ENCODE measurements at places on chromosomes 1 and 21.

DNA sequence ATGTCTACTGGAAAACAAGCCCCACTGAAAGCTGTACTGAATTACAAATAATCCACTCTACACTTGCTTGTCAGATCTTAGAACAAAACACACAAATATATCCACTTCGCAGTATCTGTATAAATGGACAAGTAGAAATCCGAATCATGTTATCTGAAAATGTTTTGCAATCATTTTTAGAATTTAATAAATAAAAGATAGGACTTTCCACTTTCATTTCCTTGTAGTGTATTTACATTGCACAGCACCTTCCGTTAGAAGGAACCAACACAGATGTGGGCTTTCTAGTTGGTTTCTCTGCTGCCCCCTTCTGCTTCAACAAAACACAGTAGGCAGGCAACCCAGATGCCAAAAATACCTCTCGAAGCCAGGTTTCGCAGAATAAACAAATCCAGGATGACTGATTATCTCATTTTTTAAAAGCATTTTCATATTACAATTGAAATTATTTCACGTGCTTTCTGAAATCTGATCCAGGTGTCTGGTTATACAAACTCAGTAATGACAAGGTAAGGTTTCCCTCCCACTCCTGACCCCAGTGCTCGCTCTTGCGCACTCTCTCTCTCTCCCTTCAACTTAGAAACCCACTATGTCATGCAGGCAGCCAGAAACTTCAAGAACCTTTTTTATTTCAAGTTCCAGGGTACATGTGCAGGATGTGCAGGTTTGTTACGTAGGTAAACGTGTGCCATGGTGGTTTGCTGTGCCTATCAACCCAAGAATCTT, 389.9 kb downstream of the SMYD3 start:
- peak; percentile 6 for DNase-seq

GRCh38 chr1:61647142-61647541, 77.8 kb downstream of the TM2D1 start:
- no peak for DNase-seq

GRCh38 chr1:161973924-161974845, 49.5 kb downstream of the OLFML2B start:
- no peak for DNase-seq

DNA sequence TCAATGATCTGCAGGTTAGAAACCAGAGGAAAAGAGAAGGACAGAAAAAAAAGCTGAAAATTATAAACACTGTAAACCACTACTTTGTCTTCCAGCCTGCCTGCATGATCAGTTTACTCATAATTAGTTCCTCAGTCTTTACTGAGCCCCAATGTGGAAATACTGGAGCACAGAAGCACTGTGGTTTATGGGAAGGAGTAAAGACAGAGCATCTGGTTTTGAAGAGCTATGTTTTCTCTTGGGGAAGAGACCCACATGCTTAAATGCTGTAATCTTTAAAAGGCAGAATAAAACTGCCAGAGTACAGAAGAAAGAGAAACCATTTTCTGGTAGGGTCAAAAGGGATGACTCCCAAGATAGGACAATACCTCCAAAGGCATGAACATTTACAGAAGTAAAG, 159.0 kb upstream of the ZNHIT6 start:
- DNase-seq: no peak

GRCh38 chr1:27004471-27005165, 8.0 kb downstream of the TENT5B start:
- no peak for DNase-seq

GRCh38 chr1:25074351-25075227, 144.5 kb upstream of the RUNX3 start:
- no peak for DNase-seq

- DNase-seq: peak; percentile 56
Observed at GRCh38 chr1:154755858-154756730, 114.0 kb downstream of the KCNN3 start.

- DNase-seq: no peak
Observed at GRCh38 chr1:236429715-236430274, 35.7 kb downstream of the EDARADD start.

- DNase-seq: no peak
Observed at GRCh38 chr1:94643819-94644218, 102.3 kb upstream of the F3 start.

DNA sequence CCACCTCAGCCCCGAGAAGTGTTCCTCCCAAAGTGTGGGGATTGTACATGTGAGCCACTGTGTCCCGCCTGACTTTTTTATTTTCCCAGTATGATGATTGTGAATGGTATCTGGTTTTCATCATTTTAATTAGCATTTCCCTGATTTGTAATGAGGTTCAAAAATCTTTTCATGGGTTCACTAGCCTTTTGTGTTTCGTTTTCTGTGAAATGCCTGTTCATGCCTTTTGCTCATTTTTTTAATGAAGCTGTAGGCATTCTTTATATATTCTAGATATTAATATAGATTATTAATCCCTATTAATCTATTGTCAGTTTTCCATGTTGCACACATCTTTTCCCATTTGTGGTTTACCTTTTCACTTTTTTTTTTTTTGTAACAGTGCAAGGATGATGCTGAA, 20.5 kb downstream of the DAP3 start:
- no peak for DNase-seq

GRCh38 chr1:76124196-76124595, 49.6 kb downstream of the ST6GALNAC3 start:
- no peak for DNase-seq

GRCh38 chr1:213934649-213935048, 53.1 kb upstream of the PROX1 start:
- DNase-seq: no peak
